ENCODE measurements at places on chromosomes 3 and 15.
A peak's percentile ranks its signal among the peaks of the same experiment; 100 is the strongest.

- DNase-seq, result no peak
Measured at GRCh38 chr15:37377428-37377827, 277.1 kb upstream of the MEIS2 start.

DNA sequence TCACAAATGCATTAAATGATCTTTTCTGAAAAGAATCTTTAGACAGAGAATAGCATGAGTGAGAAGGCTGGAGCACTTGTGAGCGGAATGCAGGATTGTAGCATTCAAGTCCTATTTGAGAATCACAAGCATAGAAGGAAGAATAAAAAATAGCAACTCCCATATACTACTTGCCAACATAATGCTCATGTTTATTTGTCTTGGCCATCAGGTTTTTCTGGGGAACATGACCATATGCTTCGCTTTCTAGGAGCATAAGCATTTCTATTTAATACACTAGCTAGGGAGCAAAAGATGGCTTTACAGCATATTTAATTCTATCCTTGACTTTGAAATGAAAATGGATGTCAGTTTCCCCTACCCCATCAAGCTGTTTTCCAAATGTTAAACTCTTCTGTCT lies 170.3 kb upstream of the MITF start:
- DNase-seq, result no peak

- DNase-seq, result no peak
Measured at GRCh38 chr3:37785736-37786135, 75.9 kb upstream of the CTDSPL start.

DNA sequence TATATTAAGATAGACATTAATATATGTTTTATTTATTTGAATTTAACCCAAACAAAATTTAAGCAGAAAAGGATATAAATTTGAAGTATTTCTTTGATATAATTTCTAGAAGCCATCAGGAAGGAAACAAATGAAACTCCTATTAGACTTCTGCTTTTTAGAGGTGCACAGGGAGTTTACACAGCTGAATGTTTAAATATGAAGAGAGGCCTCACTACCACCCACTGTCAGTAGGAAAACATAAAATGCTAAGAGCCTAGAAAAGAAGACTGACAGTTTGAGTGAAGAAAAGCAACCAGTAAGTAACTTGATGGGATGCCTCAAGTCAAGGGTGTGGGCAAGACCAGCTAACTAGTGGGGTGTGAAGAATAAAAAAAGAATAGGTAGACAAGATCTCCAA lies 19.7 kb downstream of the PLSCR2 start:
- peak; percentile 41 for DNase-seq

- DNase-seq, result no peak
Measured at GRCh38 chr3:16423947-16424673, 89.4 kb downstream of the RFTN1 start.

Measured in hematopoietic multipotent progenitor cell treated with erythropoietin and hydrocortisone succinate and interleukin-3 and kit ligand, for 4 days (in vitro differentiated cells).